HepG2 (cell line): ENCODE measurements at places on chromosomes 5 and 9. TPM values are rescaled to one million over a fixed set of nuclear protein-coding genes. Genes with fewer than 3 reads are reported as not detected.

DNA sequence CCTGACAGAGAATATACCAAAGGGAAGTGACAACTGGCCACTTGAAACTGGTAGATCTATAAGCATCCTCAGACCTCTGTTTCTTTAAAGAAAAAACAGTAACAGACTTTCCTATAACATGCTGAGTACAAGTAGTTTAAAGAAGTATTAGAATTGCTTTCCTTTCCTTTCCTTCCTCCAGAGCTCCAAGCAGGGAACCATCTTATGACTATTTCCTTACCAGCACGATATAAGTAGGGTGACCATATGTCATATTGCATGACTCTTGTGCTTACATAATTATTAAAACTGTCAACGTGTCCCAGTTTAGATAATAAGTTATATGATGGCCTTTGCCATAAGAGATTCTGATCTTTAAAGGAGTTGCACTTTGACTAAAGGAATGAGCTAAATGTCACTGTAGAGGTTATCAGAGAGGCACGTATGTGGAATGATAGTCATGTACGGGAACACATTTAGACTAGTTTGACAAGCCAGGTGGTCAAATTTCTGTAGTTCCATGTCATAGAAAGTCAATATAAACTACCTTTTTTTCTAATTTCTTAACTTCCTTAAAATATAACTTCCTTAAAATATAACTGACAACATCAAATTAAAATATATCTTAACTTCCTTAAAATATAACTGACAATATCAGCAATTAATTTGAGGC, 212.7 kb upstream of the CD180 start:
- DNase-seq, result no peak
- H3K4me1 ChIP-seq, result no peaks in the 10 kb centered on the region
- no peaks in the 10 kb centered on the region for H3K36me3 ChIP-seq

Gene CSF1R
- total RNA-seq, result not detected in 2 replicates

GRCh38 chr9:128026773-128027541, 40.2 kb downstream of the NAIF1 start:
- no peak overlapping the region for H3K27ac ChIP-seq
- H3K4me1 ChIP-seq, result peaks cover 44% of the 10 kb centered on the region
- DNase-seq, result no peak

- no peak overlapping the region for H3K27ac ChIP-seq
- H3K4me3 ChIP-seq, result no peak overlapping the region
- H3K36me3 ChIP-seq, result no peaks in the 10 kb centered on the region
- H3K27me3 ChIP-seq, result no peaks in the 10 kb centered on the region; the same call in 2 of the 3 replicates
- H3K4me1 ChIP-seq, result no peaks in the 10 kb centered on the region
- no peak for DNase-seq
Measured at GRCh38 chr9:88835038-88835466, 156.2 kb upstream of the S1PR3 start.

GRCh38 chr5:56757077-56757476, 58.3 kb upstream of the MAP3K1 start:
- no peak overlapping the region for H3K27ac ChIP-seq
- H3K4me3 ChIP-seq, result no peak overlapping the region
- H3K36me3 ChIP-seq, result no peaks in the 10 kb centered on the region
- no peaks in the 10 kb centered on the region for H3K4me1 ChIP-seq
- no peak for DNase-seq

- H3K27me3 ChIP-seq, result no peaks in the 10 kb centered on the region
- H3K36me3 ChIP-seq, result no peaks in the 10 kb centered on the region
- peak; percentile 36 for DNase-seq
- H3K27ac ChIP-seq, result no peak overlapping the region
Measured at GRCh38 chr9:97046228-97046627, 7.3 kb upstream of the CTSV start.
